Daoy (cell line): ENCODE measurements at places on chromosomes 1 and 21.

GRCh38 chr1:62235576-62235975, 40.9 kb downstream of the L1TD1 start:
- no peak for DNase-seq

GRCh38 chr1:246569248-246570238, 3.3 kb downstream of the CNST start:
- peak; percentile 25 for DNase-seq

DNA sequence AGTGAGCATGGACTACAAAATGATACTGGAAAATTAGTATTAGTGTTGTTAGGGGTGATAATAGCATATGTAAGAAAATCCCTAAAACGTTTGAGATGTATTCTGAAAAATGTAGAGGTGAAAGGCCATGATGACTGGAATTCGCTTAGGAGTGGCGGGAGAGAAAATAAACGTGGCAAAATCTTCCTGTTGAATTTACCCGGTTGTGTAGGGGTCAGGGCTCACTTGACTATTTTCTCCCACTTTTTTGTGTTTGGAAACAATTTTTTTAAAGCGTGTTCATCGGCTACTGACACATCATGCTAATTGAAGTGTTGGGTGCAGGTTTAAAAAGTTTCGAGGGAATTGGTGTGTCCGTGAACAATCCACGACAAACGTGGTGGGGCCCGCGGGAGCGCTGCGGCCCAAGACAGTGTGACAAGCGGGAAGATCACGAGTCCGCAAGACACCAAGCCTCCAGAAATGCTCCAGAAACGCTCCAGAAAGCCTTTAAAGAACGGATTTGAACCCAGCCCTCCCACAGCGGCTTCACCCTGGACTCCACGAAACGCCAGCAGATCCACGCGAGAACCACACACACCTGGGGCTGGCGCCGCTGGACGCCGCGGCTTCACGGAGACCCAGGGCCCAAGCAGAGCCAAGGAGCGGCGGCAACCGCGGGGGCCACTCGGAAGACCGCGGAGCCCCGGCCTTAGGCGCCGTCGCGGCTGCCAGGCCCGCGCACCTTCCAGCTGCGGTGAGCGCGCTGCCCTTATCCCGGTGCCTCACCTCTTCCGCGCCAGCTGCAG, 573 bp downstream of the PSMG1 start:
- DNase-seq: no peak

DNA sequence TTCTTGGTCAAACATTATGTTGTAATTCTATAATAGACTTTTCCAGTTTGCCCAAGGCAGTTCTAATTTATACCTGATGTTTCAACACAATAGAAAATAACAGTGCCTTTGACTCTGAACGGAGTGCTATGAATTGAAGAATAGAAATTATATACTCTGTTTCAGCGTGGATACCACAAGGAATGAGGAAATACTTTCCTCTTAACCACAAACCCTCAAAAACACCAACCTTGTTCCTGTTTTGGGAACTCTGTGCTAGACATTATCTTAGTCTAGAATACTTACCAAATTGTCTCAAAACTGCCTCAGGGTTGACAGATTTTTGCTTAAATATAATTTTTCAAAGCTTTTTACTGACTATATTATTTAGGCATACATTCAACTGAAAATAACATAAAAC, 1629.3 kb downstream of the MRPL39 start:
- DNase-seq: no peak

- DNase-seq: peak; percentile 85
Measured at GRCh38 chr1:242811092-242811840, 286.8 kb upstream of the PLD5 start.

- DNase-seq: peak; percentile 61
Measured at GRCh38 chr1:164591858-164592257, 32.9 kb downstream of the PBX1 start.

DNA sequence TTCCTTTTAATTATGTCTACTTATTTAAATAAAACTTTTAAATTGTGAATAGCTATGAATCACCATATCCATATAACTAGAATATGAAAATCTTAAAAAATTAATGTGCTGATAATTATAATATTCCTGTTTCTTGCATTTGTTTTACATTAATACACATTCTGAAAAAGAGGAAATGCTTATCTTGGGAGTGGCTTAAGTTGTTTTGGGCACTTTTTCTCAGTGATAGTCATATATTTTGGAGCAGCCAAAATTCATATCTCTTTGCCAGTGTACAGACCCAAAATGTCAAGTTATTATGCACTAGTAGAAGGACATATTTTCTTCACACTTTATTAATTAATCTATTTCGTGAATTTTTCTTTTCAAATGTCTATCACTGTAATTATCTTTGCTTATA, 838.5 kb downstream of the USP25 start:
- DNase-seq: no peak

- DNase-seq: no peak
Measured at GRCh38 chr1:191174298-191174697, 696.6 kb upstream of the BRINP3 start.

DNA sequence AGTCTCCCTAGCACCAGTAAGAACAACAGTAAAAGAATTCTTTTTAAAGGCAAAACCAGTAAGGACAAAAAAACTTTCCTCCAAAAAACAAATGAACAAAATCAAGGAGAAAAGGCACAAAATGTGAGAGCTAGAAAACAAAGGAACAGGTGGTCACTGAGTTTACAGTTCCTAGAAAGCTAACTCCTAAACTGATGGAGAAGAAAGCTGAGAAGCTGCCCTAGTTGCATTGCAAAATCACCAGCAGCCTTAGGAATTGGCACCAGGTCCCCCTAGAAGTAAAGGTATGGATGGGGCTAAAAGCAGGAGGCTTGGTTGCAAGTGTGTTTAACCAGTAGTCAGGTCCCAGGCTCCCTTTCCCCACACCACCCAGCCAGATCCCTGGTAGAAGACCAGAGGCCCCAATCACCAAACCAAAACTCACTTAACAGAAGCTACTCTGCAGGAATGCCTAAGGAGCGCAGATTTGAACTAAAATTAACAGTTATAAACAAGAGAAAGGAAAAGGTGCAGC, 47.6 kb downstream of the RAB3GAP2 start:
- no peak for DNase-seq

- no peak for DNase-seq
Measured at GRCh38 chr1:237574536-237574935, 316.2 kb downstream of the ZP4 start.

DNA sequence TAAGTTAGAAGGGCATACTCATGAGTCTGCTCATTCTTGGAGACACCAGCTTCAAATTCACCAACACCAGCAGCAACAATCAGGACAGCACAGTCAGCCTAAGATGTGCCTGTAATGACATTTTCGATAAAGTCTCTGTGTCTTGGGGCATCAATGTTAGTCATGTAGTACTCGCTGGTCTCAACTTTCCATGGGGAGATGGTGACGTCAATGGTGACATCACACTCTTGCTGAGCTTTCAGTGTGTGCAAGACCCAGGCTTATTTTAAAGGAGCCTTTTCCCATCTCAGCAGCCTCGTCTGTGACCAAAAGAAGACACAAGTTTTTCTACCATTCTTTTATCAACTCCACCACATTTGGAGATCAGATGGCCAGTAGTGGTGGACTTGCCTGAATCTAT, 75.5 kb downstream of the SERINC2 start:
- DNase-seq: no peak
